ENCODE measurements at places on chromosomes 3 and 15.

DNA sequence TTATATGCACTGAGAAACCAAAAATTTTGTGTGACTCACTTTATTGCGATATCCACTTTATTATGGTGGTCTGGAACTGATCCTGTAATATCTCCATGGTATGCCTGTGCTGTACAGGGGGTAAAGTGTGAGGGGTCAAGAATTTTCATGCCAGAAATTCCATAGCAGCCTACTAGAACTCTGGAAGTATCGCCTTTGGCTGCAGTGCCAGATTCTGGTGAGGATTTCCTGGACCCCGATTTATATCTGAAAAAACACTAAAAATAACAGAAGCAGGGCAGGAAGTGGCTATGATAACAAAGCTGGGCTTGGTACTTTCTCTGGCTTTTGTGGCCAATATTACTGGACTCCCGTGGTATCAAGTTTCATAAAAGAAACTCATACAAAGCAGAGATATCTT lies 36.4 kb downstream of the CCDC80 start:
- ATAC-seq: peak; percentile 57

GRCh38 chr3:61253756-61254155 lies 2.5 kb upstream of the FHIT start:
- ATAC-seq: no peak

- ATAC-seq: peak; percentile 86
Measured at GRCh38 chr3:14508966-14509795, 31.0 kb downstream of the GRIP2 start.

- no peak for ATAC-seq
Measured at GRCh38 chr3:147890114-147890513, 480.9 kb downstream of the ZIC1 start.

DNA sequence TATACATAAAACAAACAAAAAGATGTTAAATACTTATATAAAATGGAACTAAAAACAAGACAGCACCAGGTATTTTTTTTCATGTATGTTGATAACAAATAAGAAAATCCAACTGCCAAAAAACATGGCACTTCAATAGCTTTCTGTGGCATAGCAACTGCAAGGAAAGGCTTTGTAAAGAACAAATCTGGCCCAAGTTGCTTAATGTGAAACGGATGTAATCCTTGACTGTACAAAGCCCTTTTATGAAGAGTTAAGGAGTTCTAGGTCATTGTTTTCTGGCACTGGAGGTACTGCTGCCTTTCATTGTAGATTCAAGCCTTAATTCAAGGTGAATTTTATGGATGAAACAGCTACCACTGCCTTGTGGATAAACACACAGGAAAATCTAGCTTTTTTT lies 68.8 kb upstream of the SLC12A8 start:
- ATAC-seq: no peak

GRCh38 chr3:173173652-173174051 lies 32.6 kb upstream of the SPATA16 start:
- no peak for ATAC-seq

GRCh38 chr15:64845831-64846595 lies 4.3 kb downstream of the PLEKHO2 start:
- no peak for ATAC-seq

- peak; percentile 39 for ATAC-seq
Measured at GRCh38 chr3:62954580-62954979, 79.4 kb upstream of the CADPS start.

DNA sequence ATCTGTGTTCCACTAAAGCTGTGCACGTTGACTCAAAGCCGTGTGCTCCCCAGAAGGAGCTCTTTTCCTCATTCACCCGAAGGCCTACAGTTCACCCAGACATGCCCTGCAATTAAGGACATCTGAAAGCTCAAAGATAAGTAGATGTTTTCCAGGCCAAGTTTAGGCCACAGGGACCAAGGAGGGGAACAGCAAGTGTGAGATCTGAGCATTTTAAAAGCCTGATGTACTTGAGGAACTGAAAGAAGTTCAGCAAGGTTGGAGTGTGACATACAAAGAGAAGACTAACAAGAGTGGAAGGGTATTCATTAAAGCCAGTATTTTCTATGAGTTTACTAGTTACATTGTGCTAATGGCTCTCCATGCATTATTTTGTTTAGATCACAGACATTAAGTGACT lies 68.0 kb downstream of the CASR start:
- no peak for ATAC-seq

DNA sequence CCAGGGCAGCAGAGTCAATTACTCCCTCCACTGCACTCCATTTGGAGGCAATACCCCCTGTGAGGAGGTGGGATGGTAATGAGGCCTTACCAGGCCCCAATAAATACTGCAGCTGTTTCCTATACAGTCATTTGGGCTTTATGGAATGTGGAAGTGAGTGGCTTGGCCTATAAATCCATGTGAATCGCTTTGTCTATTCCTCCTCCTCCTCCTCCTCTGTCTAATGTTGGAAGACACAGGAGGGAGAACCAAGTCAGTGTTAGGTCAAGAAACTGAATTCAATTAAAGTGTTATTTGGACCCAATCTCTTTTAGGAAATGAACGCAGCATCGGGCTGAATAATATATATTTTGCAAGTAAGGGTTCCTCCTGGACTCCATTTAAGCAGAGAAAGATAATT lies 17.3 kb upstream of the SRGAP3 start:
- ATAC-seq: no peak

GRCh38 chr15:92071045-92071634 lies 217.6 kb downstream of the SLCO3A1 start:
- no peak for ATAC-seq

DNA sequence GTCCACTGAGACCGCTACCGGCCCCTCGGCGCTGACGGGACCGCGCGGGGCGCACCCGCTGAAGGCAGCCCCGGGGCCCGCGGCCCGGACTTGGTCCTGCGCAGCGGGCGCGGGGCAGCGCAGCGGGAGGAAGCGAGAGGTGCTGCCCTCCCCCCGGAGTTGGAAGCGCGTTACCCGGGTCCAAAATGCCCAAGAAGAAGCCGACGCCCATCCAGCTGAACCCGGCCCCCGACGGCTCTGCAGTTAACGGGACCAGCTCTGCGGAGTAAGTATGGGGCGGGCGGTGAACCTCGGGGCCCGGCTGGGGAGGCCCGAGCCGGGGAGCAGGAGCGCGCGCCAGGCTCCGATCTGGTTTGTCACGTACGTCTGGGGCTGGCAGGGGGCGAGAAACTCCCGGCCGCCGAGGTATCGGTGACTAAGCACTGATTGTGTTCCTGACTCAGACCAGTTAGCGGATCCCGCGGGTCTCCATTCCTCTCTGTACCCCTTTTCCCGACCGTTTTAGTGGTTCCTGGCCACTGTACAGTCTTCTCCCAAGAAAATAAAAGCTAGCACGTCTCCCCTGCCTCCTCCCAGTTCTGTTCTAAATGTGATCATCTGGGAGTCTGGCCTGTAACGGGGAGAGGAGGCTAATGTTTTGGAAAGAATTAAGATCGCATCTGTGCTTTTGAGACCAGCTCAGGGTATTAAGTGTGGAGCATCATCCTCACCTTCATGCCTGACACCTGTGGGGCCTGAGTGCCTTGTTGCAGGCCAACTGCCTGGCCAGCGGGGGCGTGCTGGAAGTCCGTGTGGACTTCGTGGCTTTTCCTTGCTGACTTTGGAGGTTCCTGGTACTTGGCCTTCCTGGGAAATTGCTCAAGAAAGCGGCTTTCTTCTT lies 691 bp downstream of the MAP2K1 start:
- ATAC-seq: peak; percentile 62

GRCh38 chr15:74776821-74777768 lies 4.8 kb upstream of the CSK start:
- ATAC-seq: no peak

Measured in SK-N-SH treated with all-trans-retinoic acid at 6 μM for 48 hours (cell line).